ENCODE measurements at places on chromosomes 12 and 14. TPM values are rescaled to one million over a fixed set of nuclear protein-coding genes. Genes with fewer than 3 reads are reported as not detected.

GRCh38 chr12:45667761-45668160, 61.7 kb upstream of the ARID2 start:
- no peak for DNase-seq

DNA sequence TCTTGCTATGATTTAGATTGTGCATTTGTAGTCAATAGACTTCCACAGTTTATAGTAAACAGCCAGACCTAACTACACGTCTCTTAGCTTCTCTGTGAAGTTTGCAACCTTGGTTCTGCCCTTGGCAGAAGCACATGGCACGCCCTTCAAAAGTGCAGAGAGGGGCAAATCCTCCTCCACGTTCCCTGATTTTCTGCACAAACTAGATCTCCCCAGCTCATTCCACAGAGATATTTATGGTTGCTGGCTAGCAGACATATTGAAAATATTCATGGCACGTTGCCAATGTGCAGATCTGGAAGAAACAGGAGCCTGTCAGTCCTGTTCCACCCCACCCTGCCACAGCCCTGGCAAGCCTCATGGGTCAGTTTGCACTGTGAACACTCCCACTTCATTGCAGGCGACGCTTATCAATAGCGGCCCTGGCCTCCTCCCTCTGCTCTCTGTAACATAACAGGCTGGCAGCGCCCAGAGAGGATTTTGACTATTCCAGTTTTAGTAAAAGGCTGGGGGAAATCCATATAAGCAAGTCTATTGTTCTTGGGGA, 6.5 kb upstream of the LGALS3 start:
- DNase-seq, result no peak

The KRT82 gene
- total RNA-seq, result not detected

The RTN1 gene
- total RNA-seq, result 746 TPM

The SLC7A8 gene
- 39.8 TPM for total RNA-seq

The SLC38A4 gene
- total RNA-seq, result not detected

Measured in dorsolateral prefrontal cortex (tissue), 122 donors.